ENCODE measurements at places on chromosomes 1 and 21.

DNA sequence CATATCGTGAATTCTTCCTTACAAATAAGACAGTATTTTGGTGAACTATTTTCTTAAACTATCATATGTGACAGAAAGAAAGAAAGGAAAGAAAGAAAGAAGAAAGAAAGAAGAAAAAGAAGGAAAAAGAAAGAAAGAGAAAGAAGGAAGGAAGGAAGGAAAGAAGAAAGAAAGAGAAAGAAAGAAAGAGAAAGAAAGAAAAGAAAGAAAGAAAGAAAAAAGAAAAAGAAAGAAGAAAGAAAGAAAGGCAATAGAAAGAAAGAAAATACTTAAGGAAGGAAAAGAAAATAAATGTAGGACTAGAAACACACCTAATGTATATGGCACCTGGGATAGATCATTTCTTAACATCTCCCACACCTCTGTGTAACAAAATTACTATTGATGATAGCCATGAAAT is 120.4 kb downstream of the PLA2G4A start:
- DNase-seq: no peak

DNA sequence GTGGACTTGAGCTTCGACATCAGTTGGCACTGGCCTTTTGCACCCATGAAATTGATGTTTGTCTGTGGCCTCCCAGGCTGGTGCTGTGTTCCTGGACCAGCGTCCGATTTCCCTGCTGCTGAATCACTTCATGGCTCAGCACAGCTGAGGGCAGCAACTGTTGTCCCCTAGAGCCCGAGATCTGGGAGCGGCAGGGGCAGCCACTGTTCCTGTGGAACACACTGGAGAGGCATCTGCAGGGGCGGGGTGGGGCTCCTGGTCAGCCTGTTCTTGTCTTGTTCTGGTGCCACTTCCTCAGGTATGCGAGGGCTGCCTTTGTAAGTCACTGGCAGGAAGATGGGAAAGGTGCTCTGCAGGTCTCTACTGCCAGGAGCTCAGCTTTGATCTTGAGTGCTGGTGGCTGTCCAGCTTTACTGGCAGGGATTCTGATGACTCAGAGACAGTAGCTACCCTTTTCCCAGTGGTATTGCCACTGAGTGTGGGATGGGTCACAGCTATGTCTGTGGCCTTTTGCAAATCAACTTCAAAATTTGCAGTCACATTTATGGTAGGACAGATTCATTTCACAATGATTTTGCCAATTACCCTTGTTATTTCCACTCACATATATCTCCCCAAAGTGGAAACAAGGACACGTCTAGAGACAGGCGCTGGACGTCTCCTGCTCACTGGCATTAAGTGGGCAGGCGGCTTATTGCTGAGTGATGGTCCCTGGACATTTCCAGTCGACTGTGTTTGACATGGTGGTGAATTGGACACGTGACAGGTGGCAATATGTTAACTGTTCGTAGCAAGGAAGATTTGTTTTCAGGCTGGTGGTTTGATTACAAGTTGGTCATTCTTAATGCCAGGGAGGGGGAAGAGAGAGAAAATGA is 15.3 kb downstream of the AGPAT3 start:
- DNase-seq: no peak

DNA sequence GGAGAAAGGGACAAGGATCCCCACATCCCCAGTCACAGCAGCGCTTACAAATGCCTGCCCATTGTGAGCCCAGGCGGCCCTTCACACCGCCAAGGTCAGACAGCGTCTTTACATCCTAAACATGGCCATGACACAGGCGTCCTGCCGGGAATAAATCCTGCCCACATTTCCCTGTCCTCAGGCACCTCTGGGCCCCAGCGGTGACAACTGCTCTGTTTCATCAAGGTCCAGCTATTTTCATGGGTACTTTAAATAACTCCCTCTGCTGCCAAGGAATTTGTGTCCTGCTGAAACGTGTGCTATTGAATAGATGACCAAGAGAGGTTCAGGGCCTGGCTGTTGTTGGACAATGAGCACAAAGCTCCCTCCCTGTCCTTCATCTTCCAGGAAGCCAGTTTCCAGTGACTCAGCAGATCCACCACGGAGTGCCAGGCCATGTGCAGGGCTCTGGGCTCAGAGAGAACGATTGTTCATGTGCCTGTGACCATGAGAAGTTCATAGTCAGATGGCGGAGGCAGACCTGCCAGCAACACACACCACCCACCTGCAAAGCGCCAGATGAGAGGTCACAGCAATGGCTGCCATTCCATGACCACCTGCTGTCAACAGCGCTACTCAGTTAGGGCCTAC is 195.8 kb downstream of the MATN1 start:
- DNase-seq: no peak

GRCh38 chr1:156833603-156834002 is 17.0 kb upstream of the SH2D2A start:
- no peak for DNase-seq

- DNase-seq: no peak
Measured at GRCh38 chr1:2882966-2883696, 81.6 kb upstream of the TTC34 start.

- DNase-seq: no peak
Measured at GRCh38 chr1:167499664-167500101, 18.6 kb downstream of the CD247 start.

DNA sequence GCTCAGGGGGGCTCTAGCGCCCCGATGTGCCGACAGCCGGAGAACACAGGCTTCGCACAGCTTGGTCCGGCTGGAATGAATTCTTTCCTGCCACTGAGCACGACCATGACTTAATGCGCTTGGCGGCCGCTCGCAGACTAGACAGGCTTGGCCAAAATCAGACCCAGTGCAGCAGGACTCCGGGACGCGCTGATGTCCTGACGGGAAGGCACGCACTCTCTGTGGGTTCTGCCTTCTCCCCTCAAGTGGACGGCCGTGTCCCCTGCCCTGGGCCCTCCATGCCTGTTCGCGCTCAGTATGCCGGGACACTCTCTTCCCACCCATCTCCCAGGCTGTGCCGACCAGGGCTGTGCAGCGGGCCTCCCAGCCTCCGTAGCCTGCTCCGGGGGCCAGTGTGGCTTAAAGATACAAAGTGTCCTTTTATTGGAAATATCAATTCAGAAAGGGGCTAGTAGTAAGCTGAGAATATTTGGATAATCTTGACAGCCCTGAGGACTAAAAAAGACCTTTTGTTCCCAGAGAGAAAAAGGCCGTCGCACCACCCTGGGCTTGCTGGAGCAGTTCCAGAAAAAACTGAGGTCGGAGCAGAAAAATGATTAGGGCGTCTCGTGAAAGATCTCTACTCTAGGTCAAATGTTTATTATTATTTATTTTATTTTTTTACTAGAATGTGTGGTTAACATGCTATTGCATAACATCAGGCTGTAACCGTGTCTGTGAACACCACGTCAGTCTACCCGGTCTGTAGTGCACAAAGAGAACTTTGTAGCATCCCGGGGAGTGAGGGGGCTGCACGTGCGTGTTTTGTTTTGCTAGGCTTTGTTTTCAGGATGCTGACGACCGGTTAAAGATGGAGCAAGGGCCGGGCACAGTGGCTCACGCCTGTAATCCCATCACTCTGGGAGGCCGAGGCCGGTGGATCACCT is 88.1 kb upstream of the ARHGEF16 start:
- no peak for DNase-seq

DNA sequence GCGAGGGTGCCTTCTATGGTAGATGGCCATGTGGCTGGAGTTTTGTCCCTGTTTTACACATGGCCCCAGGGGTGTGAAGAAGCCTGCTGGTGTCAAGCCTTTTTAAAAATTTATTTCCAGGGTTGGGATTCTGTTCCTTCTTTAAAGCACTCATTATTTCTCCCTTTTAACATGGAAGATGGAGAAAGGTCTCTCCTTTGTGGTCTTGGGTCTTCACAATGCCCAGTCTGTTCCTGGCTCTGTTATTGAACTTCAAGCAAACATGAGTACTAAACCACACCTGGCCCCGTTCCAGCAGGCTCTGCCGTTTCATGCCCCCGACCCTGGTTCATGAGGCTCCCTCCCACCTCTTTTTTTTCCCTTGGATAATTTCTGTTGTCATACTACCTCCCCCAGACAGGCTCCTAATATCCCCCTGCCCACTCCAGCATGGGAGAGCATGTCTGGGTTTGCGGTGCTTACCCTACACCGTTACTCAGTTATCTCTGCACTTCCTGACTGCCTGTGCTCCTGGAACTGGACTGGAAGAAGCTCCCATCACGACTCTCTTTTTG is 121.2 kb upstream of the KIAA0040 start:
- DNase-seq: no peak

DNA sequence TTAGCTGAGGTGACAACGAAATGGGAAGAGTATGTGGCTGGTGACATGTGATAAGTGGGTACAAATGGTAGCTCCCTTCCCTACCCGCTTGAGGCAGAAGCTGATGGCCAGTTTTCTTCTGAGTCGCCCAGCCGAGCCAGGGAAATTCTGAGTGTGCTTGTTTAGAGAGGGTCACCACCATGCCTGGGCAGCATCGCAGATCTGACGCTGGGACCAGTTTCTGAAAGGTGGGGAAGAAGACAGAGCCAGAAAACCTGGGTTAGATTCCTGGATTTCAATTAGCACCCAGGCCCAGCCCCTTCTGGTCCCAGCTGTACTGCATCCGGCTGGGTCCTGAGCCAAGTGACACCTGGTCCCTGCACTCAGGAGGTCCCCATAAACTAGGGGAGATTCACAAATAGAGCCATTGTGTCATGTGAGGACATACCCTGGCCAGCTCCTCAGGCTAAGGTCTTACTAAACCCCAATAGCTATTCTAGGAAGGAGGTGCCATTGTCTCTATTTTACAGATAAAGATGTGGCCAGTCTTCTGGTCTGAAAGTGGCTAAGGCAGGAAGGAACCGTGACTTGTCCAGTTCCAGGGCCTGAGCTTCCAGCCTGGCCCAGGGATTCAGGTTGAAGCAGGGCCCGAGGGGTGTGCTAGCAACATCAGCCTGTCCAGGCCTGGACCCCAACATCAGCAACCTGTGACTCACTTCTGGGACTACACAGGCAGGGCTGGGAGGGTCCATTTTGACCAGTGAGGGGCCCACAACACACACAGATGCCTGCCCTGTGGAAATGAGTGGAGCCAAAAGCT is 1.7 kb upstream of the TMEM61 start:
- DNase-seq: no peak

- DNase-seq: no peak
Measured at GRCh38 chr1:4046836-4047461, 146.9 kb upstream of the C1orf174 start.

GRCh38 chr1:15386164-15386749 is 23.4 kb upstream of the EFHD2 start:
- no peak for DNase-seq

DNA sequence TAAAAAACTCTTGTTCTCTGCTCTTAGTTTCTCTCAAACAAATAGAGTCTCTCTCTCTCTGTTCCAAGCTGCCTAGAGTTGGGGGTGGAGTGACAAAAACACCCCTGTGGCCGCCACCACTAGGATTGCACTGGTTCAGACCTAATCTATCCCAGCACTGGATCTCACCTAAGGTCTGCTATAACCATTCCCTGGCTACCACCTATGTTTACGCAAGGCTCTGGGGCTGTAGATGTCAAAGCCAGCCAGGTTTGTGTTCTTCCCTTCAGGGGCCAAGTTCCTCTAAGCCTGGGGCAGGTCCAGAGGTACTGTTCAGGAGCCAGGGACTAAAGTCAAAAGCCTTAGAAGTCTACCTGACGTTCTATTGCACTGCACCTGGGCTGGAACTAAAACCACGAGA is 12.8 kb upstream of the CYP2J2 start:
- no peak for DNase-seq

- DNase-seq: no peak
Measured at GRCh38 chr1:45957684-45958083, 154.3 kb downstream of the MAST2 start.

DNA sequence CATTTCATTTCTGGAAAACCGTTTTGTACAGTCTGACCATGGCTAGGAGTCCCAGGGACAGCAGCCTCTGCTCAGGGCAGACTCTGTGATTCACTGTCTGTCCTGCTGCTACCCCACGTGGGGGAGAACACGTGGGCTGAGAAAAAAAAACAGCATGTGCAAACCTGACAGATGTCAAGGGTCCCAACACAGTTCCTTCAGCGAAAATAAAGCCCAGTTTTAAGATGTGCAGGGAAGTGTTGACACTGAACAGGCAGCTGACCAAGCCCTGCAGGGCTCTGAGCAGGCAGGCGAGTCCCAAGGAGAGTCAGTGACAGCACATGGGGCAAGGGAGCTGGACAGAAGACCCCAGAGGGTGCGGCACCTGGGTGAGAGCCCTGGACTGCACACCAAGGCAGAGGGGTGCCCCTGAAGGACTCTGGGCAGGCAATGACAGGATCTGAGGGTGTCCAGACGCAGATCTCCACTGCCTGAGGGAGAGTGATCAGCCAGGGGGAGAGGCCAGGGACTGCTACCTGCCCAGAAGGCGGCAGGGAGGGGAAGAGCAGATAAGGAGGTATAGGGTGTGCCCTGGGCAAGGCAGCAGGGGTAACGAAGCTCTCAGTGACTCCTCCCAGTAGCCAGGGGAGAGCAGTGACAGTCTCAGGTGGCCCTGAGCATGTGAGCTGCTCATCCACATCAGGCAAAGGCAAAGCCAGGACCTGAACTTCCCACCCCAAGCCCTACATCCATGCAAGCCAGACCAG is 5.1 kb upstream of the SPATC1L start:
- no peak for DNase-seq

DNA sequence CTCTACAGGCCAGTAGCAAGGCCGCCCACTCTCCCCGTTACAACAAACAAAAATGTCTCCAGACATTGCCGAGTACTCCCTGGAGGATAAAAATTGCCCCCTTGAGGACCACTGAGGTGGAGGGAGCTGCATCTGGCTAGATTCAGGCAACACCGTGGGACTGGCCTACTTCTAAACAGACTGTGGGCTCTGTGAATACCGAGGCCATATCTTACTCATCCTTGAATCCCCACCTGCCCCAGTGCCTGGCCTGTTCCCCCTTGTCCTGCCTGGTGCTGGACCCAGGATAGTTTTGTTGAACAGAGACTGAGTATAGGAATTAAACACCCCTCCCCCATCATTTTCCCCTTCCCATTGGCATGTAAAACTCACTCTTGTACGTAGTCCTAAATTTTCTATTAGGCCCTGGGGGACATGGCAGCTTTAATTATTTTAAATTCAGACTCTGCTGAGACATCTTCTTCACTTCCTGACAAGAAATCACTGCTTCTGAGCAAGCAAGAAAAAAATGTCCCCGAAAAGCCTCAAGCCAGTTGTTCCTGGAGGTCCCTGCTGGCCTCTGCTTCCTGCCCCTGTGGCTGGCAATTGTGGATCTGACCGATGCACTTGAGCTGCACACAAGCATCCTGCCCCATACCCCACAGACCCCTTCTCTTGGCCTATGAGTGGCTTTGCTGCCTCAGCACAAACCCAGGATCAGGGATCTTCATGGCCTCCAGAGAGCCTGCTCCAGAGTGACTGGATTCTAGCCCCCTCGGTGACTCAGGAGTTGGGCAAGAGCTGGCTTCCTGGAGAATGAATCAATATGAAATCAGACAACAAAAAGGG is 111.0 kb downstream of the ACTL8 start:
- no peak for DNase-seq

DNA sequence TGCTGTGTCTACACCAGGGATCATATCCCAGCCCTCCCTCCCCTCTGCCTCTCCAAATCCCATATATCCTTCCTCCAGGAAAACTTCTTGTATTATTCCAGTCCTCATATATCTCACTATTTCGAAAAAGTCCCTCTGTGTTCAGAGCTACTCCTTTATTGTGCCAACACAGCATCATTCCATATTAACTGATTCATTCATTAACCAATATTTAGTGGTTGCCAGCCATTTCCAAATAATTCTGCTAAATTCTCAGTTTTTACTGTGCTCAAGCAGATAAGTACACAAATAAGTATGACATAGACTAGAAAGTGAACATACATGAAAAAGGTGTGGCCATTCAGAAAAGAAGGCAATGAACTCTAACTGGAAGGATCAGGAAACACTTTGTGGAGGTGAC is 241.6 kb upstream of the DUSP10 start:
- no peak for DNase-seq

All from DMS79 (cell line).